Tibial artery (tissue), 4 donors: ENCODE measurements at places on chromosomes 11 and 22.

- peak; percentile 74 for DNase-seq
Observed at GRCh38 chr22:21942407-21943343, 10.0 kb downstream of the PPM1F start.

DNA sequence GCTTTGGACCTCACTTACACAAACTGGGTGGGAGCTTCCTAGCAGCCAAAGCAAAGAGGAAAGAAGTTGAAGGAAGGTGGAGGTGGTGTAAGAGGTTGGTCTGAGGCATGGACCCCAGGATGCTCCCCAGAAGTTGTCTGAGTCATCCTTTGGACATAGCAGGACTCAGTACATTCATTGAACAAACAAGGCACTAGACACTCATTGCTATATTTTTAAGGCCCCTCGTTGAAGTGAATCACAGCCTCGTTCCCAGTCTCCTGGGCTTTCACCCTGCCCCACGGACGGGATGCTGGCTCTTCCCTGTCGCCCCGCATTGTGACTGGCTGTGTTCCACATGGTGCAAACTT is 95.9 kb upstream of the FGF3 start:
- no peak for DNase-seq

DNA sequence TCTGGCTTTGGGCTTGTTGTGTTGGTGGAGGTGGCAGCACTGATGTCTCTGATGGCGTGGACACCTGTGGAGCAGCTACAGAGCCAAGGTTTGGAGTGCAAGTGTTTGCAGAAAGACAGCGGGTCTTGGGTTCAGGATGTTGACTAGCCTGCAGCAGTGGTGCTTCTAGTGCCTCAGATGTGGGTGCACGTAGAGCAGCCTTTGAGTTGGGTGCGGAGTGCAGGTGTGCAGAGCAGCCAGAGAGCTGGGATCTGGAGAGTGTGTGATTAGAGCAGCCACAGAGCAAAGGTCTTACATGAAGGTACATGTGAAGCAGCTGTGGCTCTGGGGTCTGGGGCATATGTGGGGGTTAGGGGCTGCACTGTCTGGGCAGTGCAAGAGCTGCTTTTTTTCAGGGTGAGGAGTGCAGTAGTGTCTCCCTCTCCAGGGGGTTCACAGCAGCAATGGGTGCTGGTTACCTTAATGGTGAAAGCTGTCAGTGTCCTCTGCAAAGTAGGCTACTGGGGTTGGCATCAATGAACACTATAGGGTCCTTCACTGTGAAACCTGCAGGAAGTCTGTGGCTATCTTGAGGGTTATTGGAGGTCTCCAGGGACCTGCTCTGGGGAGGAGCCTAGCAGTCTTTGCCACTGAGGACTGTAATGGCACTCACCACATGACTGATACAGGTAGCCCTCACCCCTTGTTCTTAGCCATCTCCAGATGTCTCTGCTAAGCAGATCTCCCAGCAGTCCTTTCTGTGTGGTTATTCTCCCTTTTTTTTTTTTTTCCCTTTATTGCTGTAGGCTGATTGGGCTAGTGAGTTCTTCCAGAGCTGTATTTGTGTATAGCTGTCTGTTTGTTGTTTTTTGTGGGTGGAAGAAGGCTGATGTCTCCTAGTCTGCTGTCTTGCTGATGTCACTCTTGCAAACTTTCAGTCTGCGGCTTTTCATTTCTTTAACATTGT is 14.3 kb downstream of the BIRC2 start:
- DNase-seq, result no peak

GRCh38 chr11:118243993-118244762 is 8.0 kb downstream of the MPZL3 start:
- DNase-seq, result no peak

- DNase-seq, result peak; percentile 91
Observed at GRCh38 chr11:61923166-61924063, 6.0 kb upstream of the RAB3IL1 start.

GRCh38 chr11:64888729-64889511 is 10.5 kb upstream of the EHD1 start:
- no peak for DNase-seq

- no peak for DNase-seq
Observed at GRCh38 chr11:43942662-43943371, 380 bp downstream of the C11orf96 start.

DNA sequence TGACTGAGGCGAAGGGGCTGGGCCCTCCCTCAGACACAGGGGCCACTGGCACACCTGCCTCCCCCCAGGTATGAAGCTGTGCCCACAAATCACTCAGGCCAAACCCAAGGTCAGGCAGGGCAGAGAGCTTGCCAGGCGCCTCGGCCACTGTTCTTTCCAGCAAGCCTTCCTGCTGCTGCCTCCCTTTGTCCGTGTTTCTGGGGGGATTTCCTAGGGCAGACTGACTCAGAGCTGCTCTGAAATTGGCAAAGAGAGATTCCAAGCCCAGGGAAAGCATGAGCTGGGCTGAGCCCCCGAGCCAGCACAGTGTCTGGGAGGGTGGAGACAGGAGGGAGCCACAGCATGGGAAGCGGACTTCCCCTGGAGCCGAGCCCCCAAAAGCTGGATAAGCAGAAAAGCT is 33.2 kb downstream of the PPP2R1B start:
- DNase-seq, result peak; percentile 87
